Right atrium auricular region (tissue), 2 donors: ENCODE measurements at places on chromosomes 11 and 22. TPM values are rescaled to one million over a fixed set of nuclear protein-coding genes. Genes with fewer than 3 reads are reported as not detected.

Gene OR5B21
- not detected for total RNA-seq

Gene CRYBA4
- total RNA-seq, result not detected

Gene PARVG
- total RNA-seq, result 2.1 TPM

Gene SPDYC
- total RNA-seq, result not detected

Gene MMP12
- total RNA-seq, result not detected

Gene YAP1
- 135 TPM for total RNA-seq

Gene KREMEN1
- total RNA-seq, result 44.7 TPM

- DNase-seq, result no peak
Measured at GRCh38 chr11:2810411-2811205, 75.0 kb downstream of the CDKN1C start.

GRCh38 chr11:75342966-75343870 lies 8.2 kb downstream of the ARRB1 start:
- DNase-seq, result no peak

GRCh38 chr11:119594639-119595249 lies 134.3 kb downstream of the NECTIN1 start:
- no peak for DNase-seq

GRCh38 chr11:101034076-101034475 lies 95.5 kb downstream of the PGR start:
- DNase-seq, result peak; percentile 67

DNA sequence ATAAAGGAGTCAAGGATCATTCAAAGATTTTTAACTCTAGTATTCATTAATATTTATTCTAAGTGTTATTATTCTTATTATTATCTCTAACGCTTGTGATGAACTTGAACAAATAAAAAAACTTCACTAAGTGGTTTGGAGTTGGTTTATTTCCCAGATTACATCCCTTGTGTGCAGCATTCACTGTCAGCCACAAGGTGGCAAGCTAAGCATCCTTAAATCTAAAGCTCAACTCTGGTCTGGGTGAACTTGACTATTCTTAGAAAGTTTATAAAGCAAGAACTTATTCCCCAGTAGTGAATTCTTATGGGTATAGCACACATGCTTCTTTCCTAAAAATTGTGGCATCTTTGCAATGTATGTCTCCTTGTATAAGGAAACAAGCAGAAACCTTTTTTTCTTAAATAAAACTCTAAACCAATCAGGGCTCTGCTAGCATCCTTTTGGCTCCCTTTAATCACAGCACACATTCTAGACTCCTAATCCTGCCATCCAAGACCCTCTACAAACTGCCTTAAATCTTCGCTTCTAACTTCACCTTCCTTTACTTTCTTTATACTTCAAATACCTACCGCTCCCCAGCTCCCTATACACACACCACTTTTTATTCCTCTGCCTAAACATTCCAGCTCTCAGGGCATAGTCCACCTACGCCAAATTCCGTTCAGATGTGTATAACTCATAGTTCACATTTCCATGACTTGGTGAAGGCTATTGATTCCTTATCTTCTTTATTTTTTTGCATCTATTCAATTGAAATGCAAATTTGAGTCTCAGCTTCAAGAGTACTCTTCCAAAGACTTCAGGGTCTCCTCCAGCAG lies 1068.8 kb downstream of the DLG2 start:
- DNase-seq, result no peak

DNA sequence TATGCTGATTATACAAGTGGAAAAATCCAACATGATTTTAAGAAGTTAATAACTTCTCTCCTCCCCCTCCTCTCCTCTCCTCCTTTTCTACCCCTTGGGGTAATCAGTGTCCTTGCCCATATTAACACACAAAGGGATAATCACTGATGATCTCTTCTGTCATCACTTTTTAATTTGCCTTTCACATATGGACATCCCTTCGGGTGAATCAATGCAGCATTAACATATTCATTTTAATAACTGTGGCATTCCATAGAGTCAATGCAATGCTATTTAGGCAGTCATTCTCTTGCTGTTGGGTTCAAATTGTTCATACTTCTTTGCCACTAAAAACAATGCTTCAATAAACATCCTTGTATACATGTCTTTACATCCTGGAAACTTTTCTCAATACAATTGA lies 42.9 kb upstream of the GLYATL2 start:
- no peak for DNase-seq

DNA sequence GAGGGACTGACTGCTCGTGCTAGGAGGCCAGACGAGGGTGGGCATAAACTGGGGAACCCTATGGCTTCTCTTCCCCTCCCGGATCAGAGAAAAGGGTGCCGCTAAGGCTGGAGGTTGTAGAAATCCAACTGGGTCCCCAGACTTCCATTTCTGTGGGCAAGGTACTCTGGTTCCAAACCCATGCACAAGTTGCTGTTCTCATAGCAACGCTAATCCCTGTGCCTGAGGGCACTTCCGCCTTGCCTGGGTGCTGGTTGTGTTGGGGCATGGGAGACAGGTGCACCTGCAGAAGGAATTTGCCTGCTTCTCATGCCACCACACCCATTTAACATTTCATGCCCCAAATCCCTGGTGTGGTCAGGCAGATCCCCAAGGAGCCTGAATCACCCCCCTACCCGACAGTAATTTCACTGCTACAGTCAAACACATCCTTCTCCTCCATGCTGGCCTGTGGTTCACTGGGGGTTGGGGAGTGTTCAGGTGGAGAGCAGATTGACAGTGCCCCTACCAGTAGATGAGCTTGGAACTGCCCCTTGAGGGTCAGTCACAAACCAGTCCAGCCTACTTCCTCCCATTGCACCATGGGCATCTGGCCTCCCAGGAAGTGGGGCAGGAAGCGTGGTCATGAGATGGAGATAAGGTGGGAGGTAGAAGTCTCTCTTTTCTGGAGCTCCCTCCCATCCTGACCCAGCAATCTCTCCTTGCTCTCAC lies 1.2 kb downstream of the C2CD2L start:
- DNase-seq, result no peak

DNA sequence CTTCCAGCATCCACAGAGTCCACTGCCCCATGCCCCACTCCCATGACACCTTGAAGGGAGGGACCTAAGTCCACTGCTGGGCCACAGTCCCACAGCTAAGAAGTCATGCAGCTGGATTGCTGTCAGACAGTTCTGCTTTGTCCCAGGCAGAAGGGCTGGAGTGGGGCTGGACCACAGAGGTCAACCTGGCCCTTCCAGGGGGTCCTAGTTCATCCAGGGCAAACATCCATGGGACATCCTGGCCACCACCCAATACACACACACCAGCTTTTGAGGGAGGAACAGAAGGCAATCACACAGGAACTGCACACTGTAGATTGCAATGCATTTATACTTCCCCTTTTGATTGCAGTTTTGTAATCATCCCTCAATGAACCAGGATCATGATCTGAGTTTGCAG lies 11.3 kb upstream of the APOL4 start:
- DNase-seq, result no peak

GRCh38 chr11:122642472-122642922 lies 13.0 kb upstream of the UBASH3B start:
- DNase-seq, result no peak

DNA sequence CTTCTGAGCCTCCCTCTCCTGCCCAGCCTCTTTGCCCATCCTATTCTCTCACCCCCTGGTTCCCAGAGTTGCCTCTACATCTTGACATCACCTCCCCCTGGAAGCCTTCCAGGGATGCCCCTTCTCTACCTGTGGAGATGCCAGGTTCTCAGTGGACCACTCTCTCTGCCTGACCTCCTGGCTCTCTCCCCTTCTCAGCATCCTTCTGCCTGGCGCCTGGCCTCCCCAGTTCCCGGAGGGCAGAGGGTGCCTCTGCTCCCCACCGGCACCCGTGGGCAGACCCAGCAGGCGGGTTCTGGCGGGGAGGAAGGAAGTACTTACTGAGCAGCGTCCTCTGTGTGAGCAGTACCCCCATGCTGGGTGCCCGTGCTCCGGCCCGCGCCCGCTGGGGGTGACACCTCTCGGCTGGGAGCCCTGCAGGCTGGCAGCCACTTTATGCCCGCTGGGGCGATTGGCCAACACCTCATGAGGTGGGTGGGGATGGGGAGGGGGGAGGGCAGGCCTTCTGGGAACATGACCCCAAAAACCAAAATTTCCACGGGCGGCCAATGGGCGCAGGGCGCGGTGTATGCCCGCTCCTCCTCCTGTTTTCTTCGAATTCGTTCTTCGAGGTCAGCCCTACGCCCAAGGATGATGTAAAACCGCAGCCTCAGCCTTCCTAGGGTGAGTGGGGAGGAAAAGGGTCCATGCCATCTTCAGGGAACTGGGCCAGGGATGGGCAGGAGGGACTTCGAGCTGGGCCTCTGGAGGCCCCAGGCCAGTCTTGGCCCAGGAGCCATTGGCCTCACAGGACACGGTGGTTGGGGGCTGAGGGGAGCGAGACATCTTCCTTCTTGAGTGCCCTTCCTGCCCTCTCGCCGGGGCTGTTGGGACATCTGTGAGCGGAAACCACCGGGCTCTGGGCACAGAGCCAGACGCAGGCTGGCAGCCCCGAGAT lies at the start of gene OSM:
Gene OSM, minus strand, starts transcription at position 407 of the 937 bp plus-strand sequence. Its CDS starts 52 bp downstream, at position 355.
- DNase-seq, result peak; percentile 71

DNA sequence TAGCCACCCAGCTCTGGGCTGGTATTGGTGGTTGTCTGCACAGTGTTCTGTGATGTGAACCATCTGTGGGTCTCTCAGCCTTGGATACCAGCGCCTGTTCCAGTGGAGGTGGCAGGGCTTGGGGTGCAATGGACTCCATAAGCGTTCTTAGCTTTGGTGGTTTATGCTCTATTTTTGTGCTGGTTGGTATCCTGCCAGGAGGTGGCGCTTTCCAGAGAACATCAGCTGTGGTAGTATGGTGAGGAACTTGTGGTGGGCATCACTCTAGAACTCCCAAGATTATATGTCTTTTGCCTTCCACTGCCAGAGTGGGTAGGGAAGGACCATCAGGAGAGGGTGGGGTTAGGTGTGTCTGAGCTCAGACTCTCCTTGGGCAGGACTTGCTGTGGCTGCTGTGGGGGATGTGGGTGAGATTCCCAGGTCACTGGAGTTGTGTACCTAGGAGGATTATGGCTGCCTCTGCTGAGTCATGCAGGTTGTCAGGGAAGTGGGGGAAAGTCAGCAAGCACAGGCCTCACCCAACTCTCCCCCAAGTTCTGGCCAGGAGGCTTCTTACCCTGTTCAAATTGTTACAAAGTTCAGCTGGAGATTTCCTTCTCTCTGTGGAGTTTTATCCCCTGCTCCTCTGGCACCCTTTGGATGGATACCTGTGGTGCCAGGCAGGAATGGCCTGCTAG lies 47.2 kb downstream of the MRGPRX2 start:
- DNase-seq, result no peak

DNA sequence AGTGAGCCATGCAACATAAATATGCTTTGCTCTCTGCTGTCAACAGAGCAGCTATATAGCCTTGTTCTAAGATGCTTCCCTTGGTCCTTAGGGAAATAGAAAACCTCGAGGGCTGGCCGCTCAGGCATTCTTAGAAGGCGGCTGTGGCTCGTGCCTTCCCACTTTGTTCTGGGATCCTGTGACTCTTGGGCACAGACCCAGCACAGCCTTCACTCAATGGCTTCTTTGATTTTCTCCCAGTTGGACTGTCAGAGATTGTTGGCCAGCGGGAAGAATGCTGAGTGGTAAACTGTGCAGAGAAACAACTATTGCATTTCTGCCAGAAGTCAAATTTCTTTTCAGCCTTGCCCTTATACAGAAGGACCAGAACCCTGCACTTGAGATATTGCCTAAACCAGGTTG lies 9.5 kb upstream of the MICAL2 start:
- no peak for DNase-seq

DNA sequence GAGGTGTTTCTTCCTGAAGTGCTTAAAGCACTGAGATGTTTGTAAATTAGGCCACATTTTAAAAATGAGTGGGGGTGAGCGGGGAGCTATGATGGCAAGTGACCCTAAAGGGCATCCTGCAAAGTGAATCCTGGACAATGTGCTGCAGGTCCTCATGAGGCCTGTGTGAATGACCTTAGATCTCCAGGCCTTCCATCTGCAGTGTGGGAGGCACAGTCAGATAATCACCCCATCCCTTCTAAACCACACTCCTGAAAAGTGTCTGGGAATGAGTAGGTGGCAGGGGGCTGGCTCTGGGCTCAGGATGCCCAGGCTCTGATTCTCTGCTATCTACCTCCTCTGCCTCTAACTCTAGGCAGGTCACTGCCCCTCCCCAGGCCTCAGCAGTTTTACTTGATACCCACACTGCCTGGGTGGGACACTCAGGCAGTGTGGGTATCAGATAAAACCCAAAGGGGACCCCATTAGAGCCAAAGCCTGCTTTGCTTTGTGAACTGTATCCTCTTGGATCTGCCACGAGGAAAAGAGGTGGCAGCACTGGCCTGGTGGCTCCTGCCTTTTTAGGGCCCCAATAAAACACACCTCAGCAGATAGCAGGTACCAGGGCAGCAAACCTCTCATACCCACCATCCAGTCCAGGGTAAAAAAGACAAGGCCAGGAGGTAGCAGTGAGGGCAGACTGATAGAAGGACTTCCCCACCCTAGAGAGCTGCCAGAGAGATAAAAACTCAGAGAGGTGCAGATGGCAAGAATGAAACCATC lies 10.5 kb downstream of the STARD10 start:
- DNase-seq, result no peak

DNA sequence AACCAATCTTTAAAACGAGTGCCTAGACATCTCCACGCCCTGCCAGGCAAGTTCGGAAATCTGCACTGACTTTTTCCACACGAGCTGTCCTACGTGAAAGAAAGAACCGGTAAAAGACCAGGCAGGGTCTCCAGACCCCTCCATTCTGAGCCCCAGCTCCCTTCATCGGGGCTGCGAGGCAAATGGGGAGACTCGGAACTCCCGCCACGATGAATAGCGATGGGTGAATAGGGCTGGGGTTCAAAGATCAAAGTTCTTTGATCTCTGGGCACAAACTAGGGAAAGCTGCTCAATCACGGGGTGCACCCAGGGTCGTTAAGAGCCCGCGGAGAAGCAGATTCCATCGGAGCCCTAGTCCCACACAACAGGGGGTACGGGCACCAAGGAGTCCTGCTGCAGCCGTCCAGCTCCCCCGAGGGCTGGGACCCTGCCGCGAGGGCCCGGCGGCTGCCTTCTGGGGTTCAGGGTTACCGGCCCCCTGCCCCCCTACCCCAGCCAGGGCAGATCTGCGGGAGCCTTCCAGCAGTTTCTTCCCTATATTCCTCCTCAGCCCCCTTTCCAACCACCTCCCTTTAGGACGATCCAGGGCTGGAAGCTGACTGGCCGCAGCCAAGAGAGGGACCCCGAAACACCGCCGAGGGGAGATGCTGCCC lies 1.1 kb downstream of the LRP4 start:
- no peak for DNase-seq

GRCh38 chr11:107706531-107706930 lies 5.3 kb downstream of the SLN start:
- DNase-seq, result no peak

- DNase-seq, result no peak
Measured at GRCh38 chr11:128196235-128196634, 391.1 kb downstream of the ETS1 start.

DNA sequence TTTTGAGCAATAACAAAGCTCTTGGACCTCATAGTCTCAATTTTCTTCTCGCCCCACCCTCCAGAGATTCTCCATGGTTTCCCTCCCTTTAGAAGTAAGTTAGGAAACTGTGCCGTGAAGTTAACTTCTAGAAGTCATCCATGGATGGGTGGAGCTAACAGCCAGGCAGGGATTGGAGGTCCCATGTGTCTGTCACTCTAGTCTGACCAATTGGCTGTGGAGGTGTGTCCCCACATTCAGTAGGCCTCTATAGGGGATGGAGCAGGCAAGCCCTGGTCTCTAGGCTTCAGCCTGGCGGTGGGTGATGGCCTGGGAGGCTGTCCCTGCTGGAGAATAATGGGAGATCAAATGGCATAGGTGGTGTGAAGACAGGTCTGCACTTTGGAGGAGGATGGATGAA lies 50.7 kb downstream of the TP53I11 start:
- DNase-seq, result no peak

GRCh38 chr11:60281485-60281884 lies 1.0 kb downstream of the MS4A4A start:
- no peak for DNase-seq
